GM12891 (cell line): ENCODE measurements at places on chromosomes 5 and 9.

- DNase-seq = no peak
Measured at GRCh38 chr5:124677374-124678351, 68.8 kb downstream of the ZNF608 start.

- DNase-seq = no peak
Measured at GRCh38 chr5:112687306-112687705, 50.4 kb upstream of the APC start.

DNA sequence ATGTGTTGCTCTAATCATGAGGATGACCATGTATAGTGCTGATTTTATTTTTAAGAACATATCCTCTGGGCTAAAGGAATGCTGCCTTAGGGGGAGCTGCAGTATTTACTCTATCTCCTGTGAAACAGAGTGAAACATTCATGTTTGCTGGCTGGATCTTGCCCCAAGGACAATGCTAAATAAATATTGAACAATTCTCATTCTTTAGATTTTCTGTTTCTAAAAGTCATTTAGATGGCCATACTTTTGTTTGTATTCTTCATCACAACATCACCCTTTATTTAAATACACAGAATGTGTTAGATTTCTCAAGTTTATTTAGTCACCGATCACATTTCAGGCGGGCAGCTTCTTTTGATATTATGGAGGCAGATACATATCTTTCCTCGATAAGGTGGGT lies 103.3 kb downstream of the ARHGEF28 start:
- DNase-seq = no peak

DNA sequence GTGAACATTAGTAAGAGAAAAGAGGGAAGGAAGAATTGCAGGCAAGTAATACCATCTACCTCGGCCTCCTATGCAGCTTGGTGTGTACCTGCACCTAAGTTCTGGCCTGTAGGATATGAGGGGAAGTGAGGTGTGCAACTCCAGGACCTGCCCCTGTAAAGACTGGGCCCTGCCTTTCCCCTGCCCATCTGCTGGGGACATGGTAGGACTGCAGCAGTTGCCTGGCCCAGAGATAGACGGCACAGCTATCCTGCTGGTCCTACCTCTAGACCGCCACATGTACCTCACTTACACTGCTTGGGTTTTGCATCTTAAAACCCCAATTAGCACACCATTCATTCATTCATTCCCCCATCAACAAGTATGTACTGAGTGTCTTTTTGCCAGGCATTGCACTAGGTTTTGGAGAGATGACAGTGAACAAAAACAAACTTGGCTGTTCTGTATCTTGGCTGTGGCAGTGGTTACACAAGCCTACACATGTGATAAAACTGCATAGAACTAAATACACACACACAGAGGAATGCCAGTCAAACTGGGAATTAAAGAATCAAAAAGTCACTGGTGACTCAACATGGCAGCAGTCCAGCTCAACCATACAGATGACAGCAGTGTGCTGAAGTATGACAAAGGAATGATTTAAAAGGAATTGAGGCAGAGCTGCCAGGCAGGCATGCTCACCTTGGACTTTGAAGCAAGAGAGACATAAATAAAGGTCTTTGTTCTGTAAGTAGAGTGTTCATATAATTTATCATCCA lies 23.3 kb upstream of the MGAT1 start:
- DNase-seq = no peak

- no peak for DNase-seq
Measured at GRCh38 chr5:1103505-1104326, 8.1 kb downstream of the SLC12A7 start.

GRCh38 chr5:173778784-173779304 lies 109.3 kb upstream of the CPEB4 start:
- no peak for DNase-seq

- DNase-seq = no peak
Measured at GRCh38 chr9:2290382-2290781, 275.2 kb downstream of the SMARCA2 start.

DNA sequence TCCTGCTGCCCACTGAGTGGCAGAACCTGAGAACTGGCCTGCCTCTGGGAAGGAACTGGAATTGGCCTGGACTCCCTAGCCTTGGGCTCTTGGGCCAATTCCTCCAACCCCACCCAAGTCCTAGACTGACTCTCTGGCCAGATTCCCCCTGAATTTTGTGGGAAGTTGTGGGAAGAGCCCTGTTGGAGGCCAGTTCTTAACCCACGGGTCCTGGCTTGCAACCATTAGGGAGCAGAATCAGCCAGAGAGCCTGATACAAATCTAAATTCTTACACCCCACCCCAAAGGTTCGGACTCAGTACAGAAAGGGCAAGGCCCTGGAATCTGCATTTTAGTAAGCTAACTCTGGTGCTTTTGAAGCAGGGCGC lies 125.3 kb upstream of the SLC25A48 start:
- no peak for DNase-seq

- no peak for DNase-seq
Measured at GRCh38 chr9:33740075-33740474, 55.3 kb upstream of the PRSS3 start.

- DNase-seq = no peak
Measured at GRCh38 chr9:10168241-10168640, 444.6 kb downstream of the PTPRD start.

- DNase-seq = no peak
Measured at GRCh38 chr9:27379311-27380251, 82.6 kb upstream of the EQTN start.

DNA sequence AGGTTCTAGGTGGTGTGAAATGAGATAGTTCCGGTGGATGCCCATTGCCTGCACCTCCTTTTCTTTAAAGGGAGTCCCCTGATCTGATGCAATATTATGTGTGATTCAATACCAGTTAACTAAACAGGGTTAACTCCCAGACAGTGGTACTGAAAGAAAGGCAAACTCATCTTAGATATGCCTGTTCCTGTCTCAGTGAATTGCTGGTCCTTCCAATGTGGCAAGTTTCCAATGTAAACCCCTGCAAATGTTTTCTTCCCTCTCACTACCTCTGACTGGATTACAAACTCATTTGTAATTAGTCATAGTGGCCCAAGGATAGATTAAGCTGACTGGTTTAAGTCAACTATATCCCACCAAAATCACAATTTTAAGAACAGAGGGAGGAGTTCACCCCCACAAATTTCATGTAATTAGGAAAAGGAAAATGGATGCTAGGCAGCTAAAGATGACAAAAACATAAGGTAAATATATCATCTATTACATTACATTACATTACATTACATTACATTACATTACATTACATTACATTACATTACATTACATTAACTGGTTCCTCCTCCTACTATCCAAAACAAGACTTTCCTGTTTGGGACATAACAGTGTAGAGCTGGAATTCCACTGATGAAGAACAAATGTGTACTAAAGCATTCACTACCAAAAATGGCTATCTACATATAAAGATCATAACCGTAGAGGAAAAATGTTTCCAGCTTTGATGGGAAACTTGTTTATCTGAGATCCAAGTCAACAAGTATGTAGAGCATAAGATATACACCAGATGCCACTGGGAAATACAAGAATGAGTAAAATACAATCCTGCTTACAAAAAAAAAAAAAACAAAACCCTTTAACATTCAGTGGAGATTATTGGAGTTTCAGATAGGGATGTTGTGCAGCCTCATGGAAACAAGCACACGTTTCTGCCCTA lies 121.5 kb upstream of the SNX2 start:
- DNase-seq = no peak

GRCh38 chr5:141527426-141527825 lies 38.5 kb downstream of the PCDHGC5 start:
- DNase-seq = no peak

DNA sequence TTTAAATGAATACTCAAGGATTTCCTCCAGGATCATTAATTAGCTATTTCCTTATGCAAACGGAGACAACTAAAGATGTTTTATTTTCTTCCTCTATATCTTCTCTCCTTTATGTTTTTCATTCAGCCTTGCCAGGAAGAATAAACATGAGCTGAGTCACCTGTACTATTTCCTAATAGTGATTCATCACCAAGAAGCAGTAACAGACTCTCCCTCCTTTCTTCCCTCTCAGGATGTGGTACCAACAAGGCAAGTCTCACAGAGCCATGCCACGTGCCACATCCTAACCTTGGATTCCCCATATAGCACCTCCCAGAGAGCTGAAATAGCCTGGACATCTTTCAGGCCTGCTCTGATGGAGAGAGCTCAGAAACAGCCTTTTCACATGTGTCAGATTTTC lies 758.6 kb upstream of the DMAC1 start:
- no peak for DNase-seq

DNA sequence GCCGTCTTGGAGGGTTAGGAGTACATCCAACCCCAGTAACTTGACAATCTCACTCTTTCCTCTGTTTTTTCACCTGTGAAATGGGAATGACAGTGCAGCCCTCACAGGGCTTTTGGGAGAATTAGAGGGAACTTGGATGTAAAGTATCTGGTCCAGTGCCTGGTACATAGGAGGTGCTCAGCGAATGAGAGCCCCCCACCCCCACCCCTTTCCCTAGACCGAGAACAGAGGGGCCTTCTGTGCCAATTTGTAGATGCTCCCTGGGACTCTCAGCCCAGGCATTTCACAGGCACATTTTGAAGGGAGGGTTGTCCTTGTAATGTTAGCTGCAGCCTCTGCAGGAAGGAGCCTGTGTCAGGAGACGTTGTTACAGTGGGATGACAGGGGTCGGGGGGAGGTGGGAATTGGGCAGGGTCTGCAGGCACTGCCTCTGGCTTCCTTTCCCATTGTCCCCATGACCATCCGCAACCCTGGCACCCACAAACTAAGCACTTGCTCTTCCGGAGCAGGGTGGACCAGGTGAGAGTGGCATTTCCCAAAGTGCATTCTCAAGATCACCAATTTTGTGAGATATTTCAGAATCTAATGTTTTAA lies 47.0 kb downstream of the AMBP start:
- DNase-seq = no peak
